ENCODE measurements at places on chromosomes 7 and 10. TPM values are rescaled to one million over a fixed set of nuclear protein-coding genes. Genes with fewer than 3 reads are reported as not detected.
A peak's percentile ranks its signal among the peaks of the same experiment; 100 is the strongest.

The DDIT4 gene
- 155 TPM for polyA plus RNA-seq

The AMPH gene
- polyA plus RNA-seq = 5.5 TPM

The CCDC172 gene
- not detected for polyA plus RNA-seq

The KAZALD1 gene
- polyA plus RNA-seq = 34.4 TPM

DNA sequence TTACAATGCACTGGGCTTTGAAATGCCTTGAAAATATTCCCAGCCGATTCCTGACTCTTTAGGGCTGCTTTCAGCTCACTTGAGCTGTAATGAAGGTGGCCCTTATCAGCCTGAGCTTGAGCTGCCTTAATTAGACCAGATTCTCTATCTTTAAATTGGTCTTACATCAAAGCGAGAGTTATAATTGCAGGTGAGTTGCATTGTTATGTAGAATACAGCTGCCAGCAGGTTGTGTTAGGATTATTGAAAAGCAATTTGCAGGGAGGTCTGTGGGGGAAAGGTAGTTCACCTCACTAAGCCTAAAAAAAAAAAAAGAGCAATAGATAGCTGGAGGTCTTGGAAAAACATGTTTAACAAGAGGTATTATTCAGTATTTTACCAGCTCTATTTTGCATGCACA, 142.2 kb upstream of the HABP2 start:
- DNase-seq = no peak

DNA sequence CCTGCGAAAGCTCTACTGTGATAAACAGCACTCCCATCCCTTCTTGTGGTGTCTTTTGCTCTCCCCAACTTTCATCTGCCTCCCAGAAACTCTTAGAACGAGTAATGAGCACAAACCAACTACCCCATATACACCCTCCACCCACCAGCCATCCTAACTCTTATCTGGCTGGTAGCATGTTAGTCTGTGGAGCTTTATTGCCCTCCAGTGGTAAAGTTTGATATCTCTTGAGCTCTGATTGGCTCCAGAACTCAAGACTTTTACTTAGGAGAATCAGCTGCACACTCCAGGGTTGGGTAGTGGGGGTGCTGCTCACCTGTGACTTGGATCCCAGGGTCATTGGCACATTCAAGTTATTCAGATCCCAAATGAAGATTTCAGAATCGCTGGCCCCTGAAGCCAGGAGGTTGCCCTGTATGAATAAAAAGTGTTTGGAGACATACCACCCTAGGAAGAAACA, 10.9 kb downstream of the SEC31B start:
- peak; percentile 67 for DNase-seq

DNA sequence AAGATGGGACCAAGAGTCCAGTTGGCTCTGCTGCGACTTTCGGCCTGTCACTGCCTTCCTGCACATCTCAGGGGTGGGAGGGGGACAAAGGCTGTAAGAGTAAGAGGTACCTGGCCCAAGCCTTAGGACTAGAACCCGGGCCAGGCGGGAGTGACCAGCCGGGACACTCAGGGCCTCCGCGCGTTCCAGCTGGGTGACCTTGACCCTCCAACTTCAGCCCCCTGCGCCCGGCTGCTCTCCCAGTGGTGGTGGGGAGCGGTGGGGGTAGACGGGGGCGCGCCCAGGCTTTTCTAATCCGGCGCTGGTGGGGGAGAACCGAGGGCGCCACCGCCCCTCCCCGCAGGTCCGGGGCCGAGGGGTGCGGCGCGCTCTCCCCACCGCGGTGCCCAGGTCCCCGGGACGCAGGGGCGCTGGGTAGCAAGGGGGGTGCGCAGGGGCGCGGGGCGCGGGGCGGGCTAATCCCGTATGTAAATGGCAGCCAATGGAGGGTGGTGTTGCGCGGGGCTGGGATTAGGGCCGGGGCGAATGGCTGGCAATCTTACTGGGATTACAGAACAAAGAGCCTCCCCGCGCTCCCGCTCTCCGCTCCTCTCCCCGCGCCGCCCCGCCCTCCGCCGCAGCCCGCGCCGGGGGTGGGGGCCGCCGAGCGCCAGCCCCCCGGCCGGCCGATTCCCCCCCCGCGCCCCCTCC, at the start of gene GTF2IRD1:
GTF2IRD1 (plus strand) TSS at position 585 of the 690 bp plus-strand sequence. CDS start 54,175 bp downstream, outside the sequence.
- peak; percentile 76 for DNase-seq

DNA sequence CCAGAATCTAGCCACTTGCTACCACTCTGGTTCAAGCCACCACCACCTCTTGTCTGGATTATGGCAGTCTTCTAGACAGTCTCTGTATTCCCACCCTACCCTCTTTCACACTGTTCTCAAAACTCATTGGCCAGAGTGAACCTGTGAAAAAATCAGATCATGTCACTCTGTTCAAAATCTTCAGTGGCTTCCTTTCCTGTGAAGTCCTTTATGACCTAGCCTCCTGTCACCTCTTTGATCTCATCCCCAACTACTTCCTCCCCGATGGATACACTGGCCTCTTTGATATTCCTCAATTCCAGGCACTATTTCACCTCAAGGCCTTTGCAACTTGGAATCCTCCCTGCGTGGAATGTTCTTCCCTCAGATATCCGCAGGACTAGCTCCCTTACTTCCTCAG, 21.2 kb upstream of the ANLN start:
- DNase-seq = no peak

- DNase-seq = no peak
Observed at GRCh38 chr7:49707891-49708290, 65.5 kb upstream of the VWC2 start.

DNA sequence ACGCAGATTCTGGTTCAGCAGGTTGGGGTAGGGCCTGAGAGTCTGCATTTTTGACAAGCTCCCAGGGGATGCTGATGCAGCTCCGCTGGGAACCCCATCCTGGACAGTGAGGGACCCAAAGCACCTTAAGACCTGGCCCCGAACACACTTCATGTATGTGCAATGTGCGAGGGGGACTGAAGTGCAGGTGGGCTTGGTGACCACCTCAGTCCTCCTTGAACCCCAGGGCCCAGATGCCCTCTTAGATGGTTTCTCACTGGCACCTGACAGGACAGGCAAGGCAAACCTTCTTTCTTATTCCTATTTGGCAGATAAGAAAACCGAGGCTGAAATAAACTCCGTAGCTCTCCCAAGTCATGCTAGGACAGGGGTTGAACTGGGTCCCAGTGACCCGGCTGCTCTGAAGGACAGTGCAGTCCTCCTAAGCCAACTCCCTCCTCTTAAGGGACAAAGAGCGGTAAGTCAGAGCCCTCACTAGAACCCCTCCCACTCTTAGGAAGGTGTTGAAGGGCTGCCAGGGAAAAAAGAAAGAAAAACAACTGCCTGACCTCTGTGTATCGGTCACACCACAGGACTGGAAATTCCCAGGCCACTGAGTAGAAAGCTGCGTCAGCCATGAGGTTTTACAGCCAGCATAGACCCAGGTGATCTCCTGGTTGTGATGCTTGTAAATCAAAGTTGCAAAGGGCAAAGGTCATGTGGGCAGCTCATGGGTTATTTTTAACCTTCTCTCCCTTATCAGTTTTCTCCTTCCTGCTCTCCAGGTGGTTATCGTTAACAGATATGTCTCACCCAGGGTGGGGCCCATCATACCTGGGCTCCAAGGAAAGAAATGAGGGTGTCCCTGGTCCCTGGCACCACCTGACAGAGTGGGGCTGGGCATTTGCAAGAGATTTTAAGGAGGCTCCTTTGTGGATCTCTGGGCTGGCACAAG, 90.9 kb upstream of the SMNDC1 start:
- DNase-seq = peak; percentile 81

- DNase-seq = no peak
Observed at GRCh38 chr10:19252531-19252930, 203.9 kb downstream of the MALRD1 start.

DNA sequence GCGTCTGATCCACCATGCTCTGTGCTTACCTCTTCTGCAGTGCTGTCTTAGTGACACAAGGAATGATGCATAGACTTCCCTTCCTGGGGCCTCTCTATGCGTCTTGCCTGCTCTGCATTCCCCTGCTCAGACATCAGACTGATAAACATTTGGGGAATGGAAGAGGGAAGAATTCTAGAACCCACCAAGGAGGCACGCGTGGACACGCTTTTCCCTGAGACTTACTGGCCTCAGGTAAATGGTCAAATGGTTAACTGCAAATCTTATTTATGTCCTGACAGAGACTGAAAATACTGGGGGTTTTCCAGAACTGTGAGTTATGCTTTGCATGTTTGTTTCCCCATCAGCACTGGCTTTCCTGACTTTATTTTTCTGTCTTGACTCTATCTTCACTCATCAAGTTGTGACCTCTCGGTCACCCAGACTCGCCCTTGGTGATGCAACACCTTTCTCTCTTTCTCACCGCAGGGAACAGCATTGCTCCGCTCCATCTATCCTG, 285.9 kb upstream of the FZD8 start:
- DNase-seq = no peak

DNA sequence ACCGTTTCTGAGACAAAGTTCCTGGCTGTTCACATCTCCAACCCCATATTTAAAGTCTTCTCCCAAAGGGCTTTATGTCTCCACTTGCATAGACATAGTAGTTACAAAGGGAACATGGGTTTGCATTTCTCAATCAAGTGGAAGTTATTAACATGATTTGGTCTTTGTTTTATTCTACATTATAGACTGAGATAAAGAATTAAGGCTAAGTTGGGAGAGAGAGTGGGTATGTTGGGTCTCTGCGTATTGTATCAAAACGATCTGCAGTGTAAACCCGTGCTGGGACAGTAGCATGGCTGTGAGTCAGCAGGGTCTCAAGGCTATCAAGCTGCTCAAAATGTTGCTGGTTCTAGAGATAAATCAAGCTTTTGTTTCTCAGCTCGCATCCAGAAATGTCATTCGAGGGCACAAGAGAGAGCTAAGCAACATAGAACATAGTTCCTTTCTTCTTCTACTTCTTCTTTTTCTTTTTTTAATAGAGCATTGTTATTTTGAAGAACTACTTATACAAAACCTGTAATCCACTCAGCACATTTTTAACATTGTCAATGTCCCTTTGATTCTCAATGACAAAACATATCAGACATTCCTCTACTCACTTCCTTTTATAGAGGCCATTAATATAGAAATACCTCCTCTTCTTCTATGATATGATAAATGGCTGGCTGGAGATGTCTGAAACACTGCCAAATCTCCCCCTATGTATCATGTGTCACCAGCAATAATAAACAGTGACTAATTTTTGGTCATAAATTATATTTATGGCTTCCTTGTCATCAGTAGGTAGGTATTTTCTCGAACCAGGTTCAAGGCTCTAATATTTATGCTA, 34.5 kb upstream of the RHOBTB1 start:
- DNase-seq = peak; percentile 32

DNA sequence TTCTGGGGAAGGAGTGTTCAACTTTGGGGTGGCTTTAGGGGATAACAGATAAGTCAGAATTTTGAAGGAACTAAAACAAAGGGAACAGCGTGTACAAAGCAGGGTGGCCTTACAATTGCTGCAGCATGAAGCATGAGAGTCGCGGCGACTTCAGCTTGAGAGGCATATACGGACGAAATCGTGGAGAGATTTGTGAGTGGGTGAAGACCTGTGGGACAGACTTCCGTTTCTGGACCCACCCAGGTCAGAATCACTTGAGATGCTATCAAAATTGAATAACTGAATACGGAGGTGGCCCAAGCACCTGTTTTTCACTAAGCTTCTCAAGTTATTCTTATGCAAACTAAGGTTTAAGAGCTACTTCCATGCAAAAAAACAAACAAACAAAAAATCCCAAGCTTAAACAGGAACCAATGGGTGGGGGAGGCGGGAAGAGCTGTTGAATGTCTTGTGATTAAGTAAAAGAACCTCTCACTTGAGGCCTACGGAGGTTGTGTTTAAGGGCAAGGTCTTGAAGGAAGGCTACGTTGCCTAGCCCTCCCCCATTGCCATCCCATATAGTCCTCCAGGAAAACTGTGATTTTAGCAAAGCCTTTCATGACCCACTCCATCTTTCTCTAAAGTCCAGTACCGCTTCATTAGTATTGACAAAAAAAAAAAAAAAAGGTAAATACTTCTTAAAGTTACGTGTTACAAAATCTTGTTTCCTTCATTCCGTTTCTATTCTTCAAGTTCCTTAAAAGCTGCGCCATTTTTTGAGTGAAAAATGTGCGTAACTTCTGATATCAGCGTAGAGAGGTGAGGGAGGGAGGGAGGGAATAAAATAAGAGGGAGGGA, 1.3 kb upstream of the TRIM24 start:
- DNase-seq = peak; percentile 4
